Right atrium auricular region (tissue), 2 donors: ENCODE measurements at places on chromosomes 2 and 18. TPM values are rescaled to one million over a fixed set of nuclear protein-coding genes. Genes with fewer than 3 reads are reported as not detected.

GRCh38 chr2:43441195-43441594 is 154.6 kb downstream of the THADA start:
- no peak for DNase-seq
- no peak overlapping the region for H3K27ac ChIP-seq
- H3K27me3 ChIP-seq = no peaks in the 10 kb centered on the region
- no peaks in the 10 kb centered on the region for H3K36me3 ChIP-seq

GRCh38 chr2:190515687-190516086 is 18.8 kb downstream of the NEMP2 start:
- no peaks in the 10 kb centered on the region for H3K27me3 ChIP-seq
- H3K4me3 ChIP-seq = no peak overlapping the region
- H3K4me1 ChIP-seq = no peaks in the 10 kb centered on the region
- no peaks in the 10 kb centered on the region for H3K36me3 ChIP-seq

DNA sequence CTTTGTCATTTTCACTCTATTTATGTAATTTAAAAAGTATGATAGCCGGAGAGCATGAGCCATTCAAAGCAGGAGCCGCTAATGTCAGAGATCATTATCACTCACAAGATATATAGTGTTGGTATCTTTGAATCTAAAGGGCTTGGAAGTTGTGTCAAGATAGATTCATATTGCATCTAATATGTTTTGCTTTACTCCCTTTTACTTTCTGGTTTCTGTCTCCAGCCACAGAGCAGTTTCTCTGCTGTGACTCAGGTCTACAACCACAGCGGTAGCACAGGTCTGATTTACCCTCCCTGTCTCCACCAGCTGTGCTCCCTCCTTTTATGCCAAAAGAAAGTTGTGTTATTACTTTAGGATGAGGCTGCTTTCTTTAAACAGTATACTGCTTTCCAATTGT is 424.0 kb downstream of the ARHGAP15 start:
- H3K36me3 ChIP-seq = no peaks in the 10 kb centered on the region
- H3K4me3 ChIP-seq = no peak overlapping the region
- DNase-seq = no peak
- no peak overlapping the region for H3K27ac ChIP-seq
- H3K4me1 ChIP-seq = no peaks in the 10 kb centered on the region
- no peaks in the 10 kb centered on the region for H3K27me3 ChIP-seq

DNA sequence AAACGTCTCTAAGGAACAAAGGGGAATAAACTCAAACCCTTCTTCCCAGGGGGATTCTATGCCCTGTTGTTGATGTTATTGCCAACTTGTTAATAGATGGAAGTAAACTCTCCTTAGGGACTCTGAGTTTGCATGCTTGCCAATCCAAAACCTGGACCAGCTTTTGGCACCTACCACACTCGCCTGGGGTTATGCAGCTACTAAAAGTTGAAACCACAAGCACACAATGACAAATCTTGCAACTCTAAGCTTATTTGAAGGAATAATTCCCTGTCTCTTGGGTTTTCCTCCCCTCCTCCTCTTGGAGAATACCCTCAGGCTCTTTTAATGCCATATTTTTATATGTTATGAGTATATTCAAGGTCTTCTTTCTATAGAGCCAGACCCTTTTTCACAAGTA is 484.1 kb downstream of the FBXO15 start:
- no peak overlapping the region for H3K27ac ChIP-seq
- no peaks in the 10 kb centered on the region for H3K27me3 ChIP-seq
- no peaks in the 10 kb centered on the region for H3K36me3 ChIP-seq
- no peak for DNase-seq
- H3K4me3 ChIP-seq = no peak overlapping the region

- H3K4me3 ChIP-seq = no peak overlapping the region
- H3K27ac ChIP-seq = no peak overlapping the region
- no peak for DNase-seq
- H3K4me1 ChIP-seq = no peaks in the 10 kb centered on the region
- H3K36me3 ChIP-seq = no peaks in the 10 kb centered on the region
Measured at GRCh38 chr2:205967391-205968075, 118.4 kb downstream of the INO80D start.

- no peak overlapping the region for H3K27ac ChIP-seq
- no peak for DNase-seq
- H3K4me1 ChIP-seq = peaks cover 18% of the 10 kb centered on the region
- no peak overlapping the region for H3K4me3 ChIP-seq
- H3K36me3 ChIP-seq = no peaks in the 10 kb centered on the region
Measured at GRCh38 chr2:205405752-205406151, 276.5 kb upstream of the NRP2 start.

DNA sequence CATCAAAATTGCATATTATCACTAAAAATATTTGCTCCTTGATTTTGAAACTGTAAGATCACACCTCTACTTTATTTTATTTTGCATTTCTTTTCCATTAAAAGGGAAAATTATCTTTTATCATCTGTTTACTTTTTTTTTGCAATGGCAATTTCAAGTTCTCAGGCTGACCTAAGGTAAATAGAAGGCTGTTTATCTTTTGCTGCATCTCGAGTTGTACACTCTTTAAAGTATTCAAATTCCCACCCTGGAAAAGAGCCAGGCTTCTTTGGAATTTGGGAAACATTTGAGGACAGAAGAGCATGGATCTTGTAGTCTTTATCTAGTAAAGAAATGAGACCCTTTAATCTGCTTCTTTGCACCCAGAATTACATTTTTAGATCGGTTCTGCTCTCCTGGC is 645.7 kb downstream of the SLC4A3 start:
- no peak overlapping the region for H3K4me3 ChIP-seq
- no peaks in the 10 kb centered on the region for H3K36me3 ChIP-seq
- no peaks in the 10 kb centered on the region for H3K4me1 ChIP-seq
- no peak overlapping the region for H3K27ac ChIP-seq
- DNase-seq = no peak

GRCh38 chr2:73823916-73824523 is 4.7 kb upstream of the STAMBP start:
- no peak overlapping the region for H3K27ac ChIP-seq
- H3K4me1 ChIP-seq = peaks cover 8% of the 10 kb centered on the region
- DNase-seq = no peak
- no peaks in the 10 kb centered on the region for H3K27me3 ChIP-seq

- H3K27me3 ChIP-seq = no peaks in the 10 kb centered on the region
- peak overlapping the region; percentile 52 for H3K4me3 ChIP-seq
- H3K36me3 ChIP-seq = no peaks in the 10 kb centered on the region
- no peak for DNase-seq
- peaks cover 31% of the 10 kb centered on the region for H3K4me1 ChIP-seq
Measured at GRCh38 chr2:159516241-159516758, 100.0 kb downstream of the BAZ2B start.

DNA sequence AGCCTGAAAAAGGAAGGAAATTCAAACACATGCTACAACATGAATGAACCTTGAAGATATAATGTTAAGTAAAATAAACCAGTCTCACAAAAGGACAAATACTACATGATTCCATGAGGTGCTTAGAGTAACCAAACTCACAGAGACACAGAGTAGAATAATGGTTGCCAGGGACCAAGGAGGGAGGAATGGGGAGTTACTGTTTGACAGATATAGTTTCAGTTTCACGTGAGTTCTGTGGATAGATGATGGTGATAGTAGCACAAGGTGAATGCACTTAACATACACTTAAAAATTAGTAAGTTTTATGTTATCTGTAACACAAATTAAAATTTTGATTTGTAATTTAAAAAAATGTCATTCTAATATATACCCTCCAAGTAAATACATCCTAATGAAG is 106.9 kb upstream of the ACVR1C start:
- H3K27ac ChIP-seq = no peak overlapping the region
- H3K4me3 ChIP-seq = no peak overlapping the region
- H3K4me1 ChIP-seq = no peaks in the 10 kb centered on the region
- H3K36me3 ChIP-seq = peaks cover 42% of the 10 kb centered on the region
- DNase-seq = no peak

GRCh38 chr2:105445976-105446375 is 47.1 kb upstream of the FHL2 start:
- no peak overlapping the region for H3K27ac ChIP-seq
- DNase-seq = no peak
- no peaks in the 10 kb centered on the region for H3K27me3 ChIP-seq
- H3K36me3 ChIP-seq = no peaks in the 10 kb centered on the region
- no peak overlapping the region for H3K4me3 ChIP-seq

DNA sequence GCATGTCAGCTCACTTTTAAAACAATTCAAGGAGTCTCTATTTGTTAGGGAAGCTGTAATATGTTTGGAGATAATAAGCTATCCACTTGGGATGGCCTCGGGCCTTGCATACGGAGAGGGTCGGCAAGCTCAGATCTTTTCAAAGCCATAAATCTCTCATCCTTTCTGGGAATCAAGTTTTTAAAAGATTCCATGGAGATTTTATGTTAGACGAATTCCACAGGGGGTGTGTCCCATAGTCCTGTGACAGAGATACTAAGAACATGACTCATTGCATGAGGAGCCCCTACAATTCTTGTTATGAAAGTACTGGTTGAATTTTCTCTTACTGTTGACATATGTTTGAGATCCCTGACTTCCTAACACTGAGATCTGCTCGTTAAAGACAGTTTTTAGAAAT is 108.7 kb downstream of the FEZ2 start:
- no peaks in the 10 kb centered on the region for H3K4me1 ChIP-seq
- no peak overlapping the region for H3K4me3 ChIP-seq
- no peak for DNase-seq
- no peaks in the 10 kb centered on the region for H3K36me3 ChIP-seq
- H3K27ac ChIP-seq = no peak overlapping the region

- no peak overlapping the region for H3K4me3 ChIP-seq
- H3K36me3 ChIP-seq = no peaks in the 10 kb centered on the region
- H3K27ac ChIP-seq = no peak overlapping the region
- no peaks in the 10 kb centered on the region for H3K27me3 ChIP-seq
- H3K4me1 ChIP-seq = no peaks in the 10 kb centered on the region
- DNase-seq = no peak
Measured at GRCh38 chr2:204251158-204251997, 293.9 kb upstream of the PARD3B start.

GRCh38 chr2:239355139-239355538 is 45.7 kb downstream of the HDAC4 start:
- H3K27me3 ChIP-seq = no peaks in the 10 kb centered on the region
- DNase-seq = no peak
- no peaks in the 10 kb centered on the region for H3K4me1 ChIP-seq
- H3K4me3 ChIP-seq = no peak overlapping the region
- peak overlapping the region; percentile 29 for H3K27ac ChIP-seq

- H3K36me3 ChIP-seq = no peaks in the 10 kb centered on the region
- no peaks in the 10 kb centered on the region for H3K27me3 ChIP-seq
- no peak overlapping the region for H3K27ac ChIP-seq
- no peak overlapping the region for H3K4me3 ChIP-seq
- no peaks in the 10 kb centered on the region for H3K4me1 ChIP-seq
Measured at GRCh38 chr2:149528983-149529382, 58.6 kb downstream of the MMADHC start.

GRCh38 chr18:59918320-59918755 is 18.5 kb downstream of the PMAIP1 start:
- H3K27me3 ChIP-seq = no peaks in the 10 kb centered on the region
- no peak overlapping the region for H3K4me3 ChIP-seq
- no peaks in the 10 kb centered on the region for H3K36me3 ChIP-seq
- no peaks in the 10 kb centered on the region for H3K4me1 ChIP-seq
- DNase-seq = no peak

DNA sequence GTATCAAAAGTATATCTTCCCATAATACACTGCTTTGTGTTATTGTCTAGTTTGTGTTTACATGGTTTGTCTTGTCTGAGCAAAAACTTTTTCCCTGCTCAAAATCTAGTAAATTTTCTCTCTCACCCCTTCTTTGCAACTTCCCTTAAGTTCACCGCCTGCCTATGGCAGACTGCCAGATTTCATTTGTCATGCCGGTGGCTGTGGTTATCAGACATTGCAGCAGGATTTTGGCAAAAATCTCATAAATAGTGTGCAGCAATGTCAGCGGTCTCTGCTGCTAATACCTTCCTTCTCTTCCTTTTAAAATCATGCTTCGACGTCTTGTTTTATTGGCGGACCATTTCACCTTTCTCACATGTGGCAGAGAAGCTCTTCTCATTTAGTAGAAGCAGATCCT is 45.6 kb upstream of the TMEM178A start:
- DNase-seq = peak; percentile 83
- no peak overlapping the region for H3K4me3 ChIP-seq
- no peaks in the 10 kb centered on the region for H3K36me3 ChIP-seq
- no peaks in the 10 kb centered on the region for H3K27me3 ChIP-seq
- no peak overlapping the region for H3K27ac ChIP-seq

- peak overlapping the region; percentile 32 for H3K27ac ChIP-seq
- H3K4me1 ChIP-seq = no peaks in the 10 kb centered on the region
- H3K36me3 ChIP-seq = no peaks in the 10 kb centered on the region
- DNase-seq = no peak
Measured at GRCh38 chr2:33202641-33203522, 256.1 kb downstream of the LTBP1 start.

DNA sequence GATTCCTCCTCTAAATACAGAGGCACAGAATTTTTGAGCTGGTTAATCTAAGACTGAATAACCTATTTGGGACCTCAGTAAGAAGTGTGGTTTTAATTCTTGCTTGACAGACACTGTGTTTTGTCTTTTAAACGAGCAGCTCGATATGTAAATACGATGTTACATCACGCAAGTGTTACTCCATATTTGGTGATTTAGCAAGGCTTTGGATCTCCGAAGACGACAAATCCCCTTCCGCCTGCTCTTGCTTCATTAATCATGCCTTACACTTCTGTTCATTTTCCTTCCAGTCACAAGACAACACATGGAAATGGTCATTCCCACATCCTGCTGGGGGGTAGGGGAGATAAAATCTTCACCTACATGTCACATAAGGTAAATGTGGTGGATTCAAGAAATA is 9.4 kb downstream of the BCL11A start:
- H3K4me1 ChIP-seq = no peaks in the 10 kb centered on the region
- no peak for DNase-seq
- no peaks in the 10 kb centered on the region for H3K36me3 ChIP-seq
- H3K27me3 ChIP-seq = no peaks in the 10 kb centered on the region
- H3K27ac ChIP-seq = no peak overlapping the region
- no peak overlapping the region for H3K4me3 ChIP-seq

- no peaks in the 10 kb centered on the region for H3K36me3 ChIP-seq
Measured at GRCh38 chr2:25586726-25587144, 86.6 kb downstream of the DTNB start.

- H3K4me1 ChIP-seq = peaks cover 5% of the 10 kb centered on the region
- no peaks in the 10 kb centered on the region for H3K36me3 ChIP-seq
- no peak overlapping the region for H3K27ac ChIP-seq
Measured at GRCh38 chr2:167945660-167946368, 301.6 kb downstream of the STK39 start.

DNA sequence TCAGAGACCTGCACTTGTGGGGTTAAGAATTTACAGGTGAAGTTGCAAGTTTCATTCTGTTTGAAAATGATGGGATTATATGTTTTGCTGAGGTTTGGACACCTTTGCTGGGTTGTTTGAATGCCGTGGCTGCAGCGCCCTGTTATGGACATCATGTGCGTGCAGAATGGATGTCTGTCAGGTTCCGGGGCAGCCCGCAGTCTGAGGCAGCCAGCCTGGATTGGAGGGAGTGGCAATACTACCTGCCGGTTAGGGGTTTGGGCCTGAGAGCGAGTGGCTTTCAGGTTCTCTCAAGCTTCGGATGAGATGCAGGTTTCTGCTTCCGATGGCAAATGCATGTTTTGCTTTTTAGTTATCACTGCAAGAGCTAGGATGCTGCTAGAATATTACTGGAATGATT is 1.1 kb downstream of the CASP8 start:
- H3K4me3 ChIP-seq = no peak overlapping the region
- DNase-seq = no peak
- no peaks in the 10 kb centered on the region for H3K27me3 ChIP-seq
- no peak overlapping the region for H3K27ac ChIP-seq

POTEC gene
- total RNA-seq = not detected

ARHGEF33 gene
- 0.24 TPM for total RNA-seq

POTEI gene
- total RNA-seq = not detected

CD226 gene
- 1.3 TPM for total RNA-seq

LGALSL gene
- 15.4 TPM for total RNA-seq

TPO gene
- 0.08 TPM for total RNA-seq

TP53I3 gene
- total RNA-seq = 8.7 TPM

ASXL3 gene
- 4.8 TPM for total RNA-seq

MFSD6 gene
- 57.2 TPM for total RNA-seq

CXCR2 gene
- total RNA-seq = 0.59 TPM

MORN2 gene
- 18.4 TPM for total RNA-seq
